ENCODE measurements at places on chromosomes 5 and 9.
A peak's percentile ranks its signal among the peaks of the same experiment; 100 is the strongest.

DNA sequence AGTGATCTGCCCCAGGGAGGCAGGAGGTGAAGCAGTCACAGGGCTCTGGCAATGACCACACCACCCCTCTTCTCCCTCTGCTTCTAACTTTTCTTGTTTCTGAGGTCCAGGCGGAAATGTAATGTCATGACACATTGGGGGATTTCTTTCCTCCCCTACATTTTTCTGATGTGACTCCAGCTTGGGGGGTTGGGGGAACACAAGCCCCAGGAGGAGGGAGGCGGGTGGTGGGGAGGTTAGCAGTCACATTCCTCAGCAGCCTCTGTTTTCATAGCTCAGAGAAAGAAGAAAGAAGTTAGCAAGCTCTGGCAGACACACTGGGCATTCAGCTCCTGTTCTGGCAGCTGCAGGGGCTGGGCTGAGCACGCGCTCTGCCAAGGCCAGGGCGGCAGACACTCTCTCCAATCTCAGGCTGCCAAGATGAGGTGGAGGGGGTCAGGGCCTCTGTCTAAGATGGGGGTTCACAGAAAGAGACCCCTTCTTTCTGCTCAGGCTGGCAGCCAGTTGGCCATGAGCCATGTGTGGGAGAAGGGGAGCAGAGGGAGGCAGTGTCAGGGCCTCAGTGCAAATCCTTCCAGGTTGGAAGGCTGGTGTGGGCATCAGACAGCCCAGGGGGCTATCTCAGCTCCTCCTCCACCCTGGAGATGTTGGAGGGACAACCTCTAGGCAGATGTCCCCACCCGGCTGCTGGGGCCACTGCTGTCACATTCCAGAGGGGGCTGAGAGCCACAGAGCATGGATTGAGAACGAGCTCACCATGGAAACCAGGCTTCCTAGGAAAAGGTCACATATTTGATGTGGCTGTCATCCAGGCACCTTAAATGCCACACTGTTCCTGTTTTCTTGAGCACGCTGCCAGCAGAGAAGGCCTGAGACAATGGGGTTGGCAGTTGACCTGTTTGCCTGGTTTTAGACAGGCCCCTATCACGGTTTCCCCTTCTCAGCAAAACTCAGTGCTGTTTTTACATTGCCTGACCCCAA lies 20.1 kb upstream of the PFDN1 start:
- DNase-seq, result no peak

DNA sequence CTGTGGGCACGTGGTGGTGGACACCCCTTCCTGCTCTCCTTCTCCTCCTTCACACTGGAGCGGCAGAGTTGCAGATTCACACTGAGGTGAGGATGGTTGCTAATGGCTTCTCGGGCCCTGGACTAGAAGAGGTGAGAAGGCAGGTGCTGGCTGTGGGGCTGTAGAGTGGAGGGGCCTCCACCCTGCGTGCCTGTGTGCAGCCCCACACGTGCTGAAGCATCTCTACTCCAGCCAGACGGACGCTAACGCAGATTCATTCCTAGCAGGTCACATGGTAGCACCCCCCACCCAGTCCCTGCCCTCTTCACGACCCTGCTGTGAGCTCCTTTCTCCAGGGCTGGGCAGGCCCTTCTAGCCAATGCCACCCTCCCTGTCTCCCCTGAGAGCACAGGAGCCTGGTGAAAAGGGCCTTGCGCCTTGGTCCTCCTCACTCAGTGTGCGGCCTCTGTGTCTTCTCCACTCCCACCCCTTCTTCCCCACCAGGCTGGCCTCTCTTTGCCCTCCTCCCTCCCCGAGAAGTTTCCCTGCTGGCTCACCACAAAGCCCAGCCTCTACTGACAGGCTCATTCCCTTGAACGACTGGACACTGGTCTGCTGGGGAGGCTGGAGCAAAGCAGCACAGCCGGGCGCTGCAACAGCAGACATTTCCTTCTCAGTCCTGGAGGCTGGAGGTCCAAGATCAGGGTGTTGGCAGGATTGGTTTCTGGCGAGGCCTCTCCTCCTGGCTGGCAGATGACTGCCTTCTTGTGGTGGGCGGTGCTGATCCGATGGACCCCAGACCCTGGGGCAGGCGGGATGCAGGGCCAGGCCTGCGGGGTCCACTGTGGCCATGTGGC lies 14.2 kb downstream of the CACNA1B start:
- no peak for DNase-seq

- DNase-seq, result no peak
Measured at GRCh38 chr9:123511326-123512277, 155.6 kb downstream of the CRB2 start.

DNA sequence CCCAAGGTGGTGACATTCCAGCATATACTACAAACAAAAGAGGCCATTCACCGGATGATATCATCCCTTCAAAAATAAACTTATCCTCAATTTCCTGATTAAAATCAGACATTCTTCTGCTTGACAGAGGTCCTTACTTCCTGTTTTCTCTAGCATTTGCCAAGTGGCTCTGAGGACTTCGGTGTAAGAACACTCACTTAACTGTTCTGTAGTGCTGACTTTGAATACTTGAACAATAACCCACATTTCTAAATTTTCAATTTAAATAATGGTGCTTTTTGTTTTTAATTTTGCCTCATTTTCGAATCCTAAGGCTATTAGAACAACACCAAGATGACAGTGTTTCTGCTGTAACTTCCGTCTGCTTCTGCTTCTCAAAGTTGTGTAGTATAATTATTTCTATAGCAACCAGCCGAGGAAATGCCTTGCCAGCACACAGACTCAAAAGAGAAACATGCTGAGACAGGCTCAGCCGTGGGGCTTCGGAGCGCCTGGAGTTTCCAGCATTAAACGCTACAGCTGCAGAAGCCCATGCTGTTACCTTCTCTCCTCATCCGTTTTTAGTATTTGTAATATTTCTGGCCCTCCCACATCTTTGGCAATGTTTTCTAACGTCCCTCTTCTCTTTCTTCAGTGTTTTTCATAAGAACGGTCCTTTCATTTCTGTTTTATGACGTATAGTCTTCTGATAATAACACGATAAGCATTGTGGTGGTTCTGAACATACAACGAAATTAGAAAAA lies 19.5 kb upstream of the ANXA1 start:
- DNase-seq, result no peak

DNA sequence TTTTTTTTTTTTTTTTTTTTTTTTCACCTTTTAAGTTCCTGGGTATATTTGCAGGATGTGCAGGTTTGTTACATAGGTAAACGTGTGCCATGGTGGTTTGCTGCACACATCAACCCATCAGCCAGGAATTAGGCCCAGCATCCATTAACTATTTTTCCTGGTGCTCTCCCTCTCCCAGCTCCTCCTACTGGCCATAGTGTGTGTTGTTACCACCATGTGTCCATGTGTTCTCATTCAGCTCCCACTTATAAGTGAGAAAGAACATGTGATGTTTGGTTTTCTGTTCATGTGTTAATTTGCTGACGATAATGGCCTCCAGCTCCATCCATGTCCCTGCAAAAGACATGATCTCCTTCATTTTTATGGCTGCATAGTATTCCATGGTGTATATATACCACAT lies 350.5 kb downstream of the MAN2A1 start:
- DNase-seq, result no peak

DNA sequence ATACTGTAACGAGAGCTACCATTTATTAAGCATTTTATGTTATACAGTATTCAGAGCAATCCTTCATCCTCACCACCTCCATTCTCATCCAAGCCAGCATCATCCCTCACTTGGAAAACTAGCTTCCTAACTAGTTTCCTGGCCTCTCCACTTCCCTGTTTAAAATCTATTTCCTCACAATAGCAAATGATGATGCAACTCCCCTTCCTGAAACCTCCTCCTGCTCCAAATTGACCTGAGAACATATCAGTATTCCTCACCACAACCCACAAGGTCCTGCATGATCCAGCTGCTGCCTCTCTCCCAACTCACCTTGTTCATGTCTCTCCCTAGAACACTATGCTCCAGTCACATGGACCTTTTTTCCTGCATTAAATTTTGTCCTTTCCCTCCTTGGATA lies 4.3 kb upstream of the SLC36A2 start:
- no peak for DNase-seq

DNA sequence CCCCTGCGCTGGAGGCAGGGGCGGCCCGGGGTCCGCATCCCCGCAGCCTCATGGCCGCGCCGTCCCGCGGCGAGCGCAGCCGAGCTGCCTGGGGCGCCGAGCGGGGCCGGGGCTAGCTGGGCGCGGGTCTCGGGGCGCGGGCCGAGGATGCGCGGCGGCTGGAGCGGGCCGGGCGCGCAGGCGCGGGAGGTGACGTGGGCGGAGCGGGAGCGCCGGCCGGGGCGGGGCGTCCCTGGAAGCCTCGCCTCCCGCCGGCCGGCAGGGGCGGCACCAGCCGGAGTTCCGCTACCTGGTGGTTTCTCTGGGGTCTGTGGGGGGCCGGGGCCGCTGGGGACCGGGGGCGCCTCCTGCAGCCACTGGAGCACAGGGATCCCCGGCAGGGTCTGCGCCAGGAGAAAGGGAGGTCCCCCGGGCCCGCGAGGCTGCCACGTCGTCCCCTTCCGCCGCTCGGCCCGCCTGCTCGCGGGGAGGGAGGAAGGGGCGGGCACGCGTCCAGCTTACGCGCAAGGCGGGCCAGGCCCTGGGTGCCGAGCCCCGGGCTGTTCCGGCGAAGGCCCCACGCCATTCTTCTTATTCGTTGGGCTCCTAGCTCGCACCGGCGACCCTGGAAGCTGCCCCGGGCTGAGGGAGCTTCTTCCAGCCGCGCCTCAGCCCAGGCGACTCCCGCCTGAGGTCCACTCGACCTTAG lies at the start of gene LPCAT1:
Gene LPCAT1, minus strand, starts transcription at position 168 of the 688 bp plus-strand sequence. Its CDS starts 116 bp downstream, at position 52.
- DNase-seq, result peak; percentile 72

DNA sequence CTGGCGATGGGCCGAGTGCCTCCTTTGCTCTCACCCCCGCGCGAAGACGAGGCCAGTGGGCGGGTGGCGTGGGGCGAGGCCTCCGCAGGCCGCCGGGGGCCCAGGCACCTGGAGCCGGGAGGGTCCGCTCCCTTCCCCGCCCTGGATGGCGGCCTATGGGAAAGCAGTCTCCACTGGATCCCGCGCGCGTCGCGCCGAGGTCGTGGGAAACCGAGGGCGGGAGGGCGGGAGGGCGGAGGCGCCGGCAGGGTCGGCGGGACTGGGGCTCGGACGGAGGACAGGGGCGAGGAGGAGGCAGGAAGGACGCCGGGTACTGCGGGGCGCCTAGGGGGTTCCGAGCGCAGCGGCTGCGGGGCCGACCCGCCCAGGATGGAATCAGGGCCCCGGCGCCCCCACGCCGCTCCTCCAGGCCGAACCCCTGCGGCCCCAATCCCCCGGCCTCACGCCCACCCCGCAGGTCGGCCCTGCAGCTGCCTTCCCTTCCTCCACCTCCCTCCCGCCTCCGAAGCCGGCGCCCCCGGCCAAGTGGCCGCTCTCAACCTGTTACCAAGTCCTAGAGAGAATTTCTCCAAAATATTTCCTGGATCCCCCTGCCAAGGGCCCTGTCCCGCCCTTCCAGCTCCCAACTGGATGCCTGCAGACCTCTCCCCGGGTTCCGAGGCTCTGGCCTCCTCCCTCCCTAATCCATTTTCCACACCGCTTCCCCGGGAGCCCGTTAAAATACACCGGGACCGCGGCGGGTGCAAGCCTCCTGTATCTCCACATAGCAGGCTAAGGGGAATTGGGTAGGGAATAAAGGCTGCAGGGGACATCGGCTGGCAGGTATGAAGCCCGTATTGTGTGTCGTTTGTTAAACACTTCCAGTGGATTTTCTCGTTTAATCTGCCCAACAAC lies 146.3 kb downstream of the ERCC6L2 start:
- DNase-seq, result no peak

- no peak for DNase-seq
Measured at GRCh38 chr5:110475529-110475928, 250.9 kb downstream of the TMEM232 start.

DNA sequence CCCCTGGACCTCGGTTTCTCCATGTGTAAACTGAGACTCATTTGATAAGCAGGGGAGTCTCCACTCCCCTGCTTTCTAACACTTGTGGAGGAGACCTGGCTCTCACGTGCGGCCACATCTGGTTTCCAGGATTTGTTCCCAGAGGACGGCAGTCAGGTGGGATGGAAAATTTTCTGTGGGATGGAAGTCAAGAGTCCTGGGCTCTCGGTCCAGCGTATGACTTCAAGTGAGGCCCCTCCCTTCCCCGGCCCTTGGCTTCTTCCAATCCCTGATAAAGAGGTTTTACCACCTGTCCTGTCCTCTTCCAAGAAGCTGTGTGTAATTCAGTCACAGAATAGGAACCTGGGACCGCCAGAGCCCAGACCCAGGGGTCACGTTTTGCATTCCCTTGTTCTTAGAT lies 35.0 kb downstream of the TMOD1 start:
- DNase-seq, result no peak

DNA sequence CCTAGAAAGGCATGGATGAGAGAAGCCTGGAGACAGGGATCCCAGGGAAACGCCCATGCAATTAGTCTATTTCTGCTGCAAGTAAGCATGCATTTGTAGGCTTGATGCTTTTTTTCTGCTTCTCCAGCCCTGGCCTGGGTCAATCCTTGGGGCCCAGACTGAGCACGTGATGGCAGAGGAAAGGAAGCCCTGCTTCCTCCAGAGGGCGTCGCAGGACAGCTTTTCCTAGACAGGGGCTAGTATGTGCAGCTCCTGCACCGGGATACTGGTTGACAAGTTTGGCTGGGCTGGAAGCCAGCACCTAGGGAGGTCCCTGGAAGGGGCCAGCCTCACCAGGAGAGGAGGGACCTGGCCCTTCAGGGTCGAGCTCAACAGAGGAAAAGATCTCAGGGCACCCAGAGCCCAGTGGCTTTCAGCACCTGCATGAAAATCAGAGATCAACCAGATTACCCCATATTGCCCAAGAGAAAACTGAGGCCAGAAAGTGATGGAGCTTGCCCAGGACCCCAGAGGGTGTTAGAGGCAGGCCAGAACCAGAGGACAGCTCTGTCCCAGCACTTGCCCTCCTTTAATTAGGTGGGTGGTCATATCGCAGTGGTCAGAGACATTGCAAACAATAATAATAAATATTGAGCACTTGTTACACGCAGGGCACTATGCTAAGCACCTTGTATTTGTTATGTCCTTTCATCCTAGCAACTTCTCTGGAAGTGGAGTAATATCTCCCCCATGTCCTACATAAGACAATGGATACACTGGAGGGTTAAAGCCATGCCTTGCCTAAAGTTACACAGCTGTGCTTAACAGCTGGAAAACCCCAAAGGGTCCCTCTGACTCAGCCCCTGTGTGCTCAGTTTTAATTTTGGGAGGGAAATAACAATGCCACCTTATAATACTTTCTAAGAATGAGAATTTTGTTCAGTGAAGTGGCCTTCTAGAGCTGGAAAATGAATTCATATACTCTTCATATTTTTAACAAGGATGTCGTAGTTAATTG lies 67.1 kb downstream of the KLF4 start:
- DNase-seq, result no peak

DNA sequence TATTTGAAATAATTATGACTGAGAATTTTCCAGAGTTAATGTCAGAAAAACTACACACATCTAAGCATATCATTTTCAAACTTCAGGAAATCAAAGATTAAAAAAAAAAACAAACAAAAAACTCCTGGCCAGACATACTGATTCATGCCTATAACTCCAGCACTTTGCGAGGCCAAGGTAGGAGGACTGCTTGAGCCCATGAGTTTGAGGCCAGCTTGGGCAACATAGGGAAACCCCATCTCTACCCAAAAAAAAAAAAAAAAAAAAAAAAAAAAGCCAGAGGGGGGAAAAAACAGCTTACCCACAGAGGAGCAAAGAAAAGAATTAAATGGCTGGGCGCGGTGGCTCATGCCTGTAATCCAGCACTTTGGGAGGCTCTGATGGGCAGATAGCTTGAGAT lies 22.4 kb downstream of the EFCAB9 start:
- no peak for DNase-seq

- DNase-seq, result no peak
Measured at GRCh38 chr5:168292786-168293696, 1.6 kb downstream of the WWC1 start.

GRCh38 chr5:151150471-151151262 lies 6.9 kb downstream of the ANXA6 start:
- no peak for DNase-seq

GRCh38 chr5:176650354-176650884 lies 3.1 kb downstream of the TSPAN17 start:
- DNase-seq, result no peak
